ENCODE measurements at places on chromosomes 12 and 14. TPM values are rescaled to one million over a fixed set of nuclear protein-coding genes. Genes with fewer than 3 reads are reported as not detected.

GRCh38 chr14:97219431-97220017 is 422.3 kb downstream of the VRK1 start:
- DNase-seq, result no peak

GRCh38 chr14:26204366-26204727 is 393.5 kb downstream of the NOVA1 start:
- DNase-seq, result no peak

GRCh38 chr14:96089401-96089800 is 50.2 kb downstream of the C14orf132 start:
- DNase-seq, result peak; percentile 46

- no peak for DNase-seq
These were observed 38.2 kb upstream of the RIC8B start for GRCh38 chr12:106736051-106736957.

The TSPAN8 gene
- 590 TPM for polyA plus RNA-seq

All from sigmoid colon (tissue), 7 donors.